ENCODE measurements at places on chromosomes 4 and X.

- DNase-seq = no peak
These were observed 1.7 kb upstream of the PRRG1 start for GRCh38 chrX:37347420-37347819.

DNA sequence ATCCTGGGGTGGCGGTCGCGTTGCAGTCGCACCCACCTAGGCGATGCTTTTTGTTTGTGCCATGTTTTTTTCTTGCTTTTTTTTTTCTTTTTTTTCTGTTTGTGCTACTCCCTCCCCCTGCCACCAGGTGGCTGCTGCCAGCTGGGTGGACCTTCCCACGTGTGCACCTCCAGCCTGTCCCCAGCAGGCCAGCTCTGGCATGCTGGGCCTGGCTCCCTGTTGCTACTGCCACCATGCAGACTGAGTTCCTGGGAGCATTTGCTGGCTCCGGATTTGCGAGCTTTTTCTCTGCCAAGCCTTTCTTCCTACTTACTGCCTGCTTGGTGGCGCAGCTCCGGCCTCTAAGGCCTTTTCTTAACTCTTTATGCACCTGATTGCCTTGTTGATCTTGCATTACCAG, 161.2 kb upstream of the WDFY3 start:
- DNase-seq = peak; percentile 35

- no peak for DNase-seq
These were observed 25.3 kb upstream of the ZNF185 start for GRCh38 chrX:152872522-152872921.

DNA sequence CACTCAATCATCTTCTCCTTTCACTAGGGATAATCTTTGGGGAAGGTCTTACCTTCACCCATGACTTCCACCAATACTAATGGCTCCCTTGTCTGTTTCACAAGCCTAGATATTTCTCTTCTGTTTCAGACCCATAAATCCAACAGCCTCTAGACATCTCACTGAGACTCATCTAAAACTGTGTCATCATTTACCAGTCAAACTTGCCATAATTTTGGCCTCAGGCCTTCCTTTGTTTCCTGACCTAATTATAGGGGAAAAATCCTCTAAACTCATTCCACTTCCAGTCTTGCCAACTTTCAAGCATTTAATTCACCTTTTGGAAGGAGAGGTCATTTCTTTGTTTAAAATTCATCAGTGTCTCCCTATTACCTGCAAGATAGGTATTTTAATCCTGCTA, 181.0 kb upstream of the CNKSR2 start:
- no peak for DNase-seq

- DNase-seq = peak; percentile 16
These were observed 10.7 kb downstream of the TENT5D start for GRCh38 chrX:80430826-80431504.

DNA sequence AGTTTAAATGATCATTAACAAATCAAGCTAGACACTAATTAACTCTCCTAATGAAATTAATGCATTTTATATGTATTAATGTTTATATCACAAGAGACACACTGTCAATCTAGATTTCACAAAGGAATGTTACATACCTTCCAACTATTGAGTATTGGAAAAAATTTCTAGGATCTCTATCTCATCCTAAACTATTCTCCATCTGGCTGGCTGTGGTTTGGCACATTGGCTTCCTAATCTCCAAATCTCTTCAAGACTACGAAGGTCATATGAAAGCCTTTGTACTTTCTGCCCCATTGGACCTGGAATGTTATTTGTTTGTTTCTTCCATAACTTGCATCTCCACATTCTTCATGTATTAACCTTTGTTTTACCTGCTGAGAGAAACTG, 1160.0 kb downstream of the ADGRL3 start:
- no peak for DNase-seq

DNA sequence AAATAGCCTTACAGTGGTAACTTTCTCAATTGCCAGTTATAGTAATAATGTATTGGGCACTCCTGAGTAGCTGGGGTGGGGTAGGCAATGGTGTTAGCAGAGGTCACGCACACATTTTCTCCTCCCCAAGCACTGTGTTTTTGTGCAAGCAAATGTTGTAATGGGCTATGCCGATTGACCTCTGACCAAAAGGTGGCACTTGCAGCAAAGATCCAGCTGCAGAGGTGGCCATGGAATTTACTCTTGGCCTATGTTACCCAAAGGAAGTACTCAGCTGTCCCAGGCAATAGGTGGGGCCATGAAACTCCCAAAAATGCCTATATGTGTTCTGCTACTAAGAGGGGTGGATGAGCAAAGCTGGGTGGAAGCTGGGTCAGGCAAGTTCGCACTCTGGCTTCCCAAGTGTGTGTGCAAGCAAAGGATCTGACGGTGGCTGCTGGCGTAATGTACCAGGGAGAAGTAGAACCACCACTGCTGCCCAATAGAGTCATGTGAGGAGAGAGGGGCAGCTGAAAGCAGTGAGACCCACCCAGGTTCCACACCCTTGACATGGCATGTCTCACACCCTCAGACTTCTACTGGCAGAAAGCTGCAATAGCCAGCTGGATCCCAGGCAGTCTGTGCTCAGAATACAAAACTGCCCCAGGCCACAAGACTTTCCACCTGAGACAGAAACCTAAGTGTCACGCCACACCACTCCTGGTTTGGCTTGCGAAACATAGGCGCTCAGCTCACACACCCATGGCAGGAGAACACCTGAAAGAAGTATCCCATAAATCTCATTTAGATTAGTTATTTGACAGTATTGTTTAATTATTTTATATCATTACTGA, 353.3 kb upstream of the EMCN start:
- no peak for DNase-seq

- no peak for DNase-seq
These were observed 32.5 kb downstream of the LANCL3 start for GRCh38 chrX:37603938-37604409.

DNA sequence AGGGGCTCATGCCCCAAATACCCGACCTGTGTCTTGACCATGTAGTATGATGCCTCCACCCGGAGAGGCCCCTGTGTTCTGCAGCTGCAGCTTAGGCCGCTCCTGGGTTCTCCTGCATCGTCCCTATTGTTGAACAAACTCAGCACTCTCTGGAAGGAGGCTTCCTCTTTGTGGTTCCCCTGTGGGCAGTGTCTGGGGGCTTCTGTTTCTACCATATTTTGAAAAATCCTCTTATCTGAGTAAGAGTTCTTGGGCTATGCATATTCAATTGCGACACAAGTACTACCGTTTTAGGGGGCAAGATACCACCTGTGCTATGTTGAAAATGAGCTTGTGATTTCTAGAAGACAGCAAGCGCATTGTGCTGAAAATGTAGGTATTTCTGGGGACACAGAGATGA, 276.6 kb downstream of the DHRSX start:
- no peak for DNase-seq

DNA sequence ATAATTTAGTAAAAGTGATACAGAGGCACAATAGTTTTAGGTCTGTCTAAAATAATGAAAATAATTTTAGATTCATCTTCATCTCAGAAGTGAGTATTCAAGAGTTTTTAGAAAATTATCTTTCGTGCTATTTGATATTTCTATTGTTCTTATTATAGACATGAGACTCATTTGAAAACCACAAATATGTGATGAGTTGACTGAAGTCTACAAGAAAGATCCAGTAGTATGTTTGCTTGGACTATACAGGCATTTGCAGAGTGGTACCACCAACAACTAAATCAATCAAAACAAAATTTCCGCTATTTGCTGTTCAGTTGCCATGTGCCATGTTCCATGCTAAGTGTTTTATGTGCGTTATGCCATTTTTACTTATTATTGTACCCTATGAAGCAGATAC, 1318.5 kb downstream of the STIM2 start:
- DNase-seq = no peak

DNA sequence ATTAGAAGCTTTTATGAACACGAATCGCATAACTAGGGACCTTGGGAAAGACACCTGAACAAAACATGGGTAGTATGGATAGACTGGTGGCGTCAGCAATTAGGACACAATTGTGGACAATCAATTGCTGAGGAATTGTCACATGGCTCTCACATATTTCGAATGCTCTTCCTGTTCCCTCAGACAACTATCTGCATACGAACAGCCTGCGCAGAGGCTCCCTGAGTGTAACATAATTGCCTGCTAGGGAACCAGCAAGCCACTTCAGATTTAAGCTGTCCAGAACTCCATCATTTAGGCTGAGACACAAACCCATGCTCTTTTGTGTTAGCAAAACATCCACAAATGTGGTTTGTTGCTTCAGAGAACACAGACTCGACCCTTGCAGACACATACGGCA, 160.8 kb downstream of the MGST2 start:
- no peak for DNase-seq

- no peak for DNase-seq
These were observed 323.0 kb downstream of the HS3ST1 start for GRCh38 chr4:11105715-11106114.

- DNase-seq = no peak
These were observed 56.7 kb downstream of the IGFBP7 start for GRCh38 chr4:57053508-57053907.

DNA sequence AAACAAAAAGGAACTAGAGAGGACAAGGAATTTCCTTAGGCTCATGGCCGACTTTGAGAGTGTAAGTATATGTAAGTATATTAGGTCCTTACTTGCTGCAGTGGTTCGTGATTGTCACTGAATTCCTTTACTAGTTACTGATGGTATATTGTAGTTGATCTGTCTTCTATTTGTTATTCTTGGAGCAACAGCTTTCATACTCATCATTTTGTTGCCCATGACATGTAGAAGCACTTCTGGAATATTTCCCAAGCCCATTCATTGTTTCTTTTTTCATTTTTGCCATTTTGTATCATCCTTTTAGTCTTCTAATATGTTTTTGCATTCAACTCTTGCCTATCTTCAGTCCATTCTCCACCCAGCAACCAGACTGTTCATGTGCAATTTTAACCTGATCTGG, 170.0 kb downstream of the ARHGAP10 start:
- DNase-seq = no peak

GRCh38 chr4:79865201-79865597, 207.8 kb downstream of the ANTXR2 start:
- no peak for DNase-seq

GRCh38 chr4:152117054-152117453, 356.2 kb upstream of the GATB start:
- DNase-seq = no peak

- no peak for DNase-seq
These were observed 35.7 kb upstream of the SH3D19 start for GRCh38 chr4:151361126-151361525.

GRCh38 chrX:150849996-150850720, 48.3 kb downstream of the CD99L2 start:
- DNase-seq = peak; percentile 36

DNA sequence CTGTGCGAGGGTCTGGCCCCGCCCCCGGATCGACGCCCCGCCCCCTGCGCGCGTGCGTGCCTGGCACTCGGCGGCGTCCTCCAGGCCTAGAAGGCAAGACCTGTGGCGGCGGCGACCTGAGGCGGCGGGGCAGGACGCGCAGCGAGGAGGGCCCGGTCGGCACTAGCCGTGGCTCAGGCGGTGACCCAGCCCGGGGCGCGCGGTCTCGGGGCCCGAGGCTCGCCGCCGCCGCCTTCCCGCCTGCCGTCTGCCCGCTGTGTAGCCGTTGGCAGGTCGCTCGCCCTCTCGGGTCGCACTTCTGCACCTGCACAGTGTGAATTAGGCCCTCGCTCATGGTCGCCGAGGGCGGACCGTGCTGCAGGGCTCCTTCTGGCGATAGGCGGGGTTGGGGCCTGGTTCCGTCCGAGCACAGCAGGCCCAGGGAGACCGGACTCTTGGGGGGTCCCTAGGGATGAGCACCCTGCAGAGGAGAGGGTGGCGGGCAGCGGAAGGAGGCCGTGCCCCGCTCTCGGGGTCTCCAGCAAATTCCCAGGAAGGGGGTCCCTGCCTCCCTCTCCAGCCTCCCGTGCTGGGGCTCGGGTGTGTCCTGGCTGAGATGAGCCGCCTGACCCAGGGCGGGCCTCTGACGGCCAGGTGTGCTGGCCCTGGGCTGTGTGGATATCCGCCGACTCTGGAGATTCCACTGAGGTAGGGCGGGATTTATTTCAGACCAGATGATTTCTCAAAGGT, 557 bp upstream of the FAM53A start:
- no peak for DNase-seq
